ENCODE measurements at places on chromosomes 4 and X. TPM values are rescaled to one million over a fixed set of nuclear protein-coding genes. Genes with fewer than 3 reads are reported as not detected.

Gene DCAF4L1
- 0.22 TPM for total RNA-seq

Gene ITM2A
- 84.6 TPM for total RNA-seq

Gene CXorf49
- total RNA-seq, result not detected

Gene HSFX1
- total RNA-seq, result 0.86 TPM

Gene PLA2G12A
- 16.4 TPM for total RNA-seq

Gene NWD2
- not detected for total RNA-seq

Gene SRPX2
- not detected for total RNA-seq

Gene POU4F2
- total RNA-seq, result not detected

Gene ASB9
- 0.83 TPM for total RNA-seq

Gene SMARCAD1
- 27.7 TPM for total RNA-seq

Gene PIM2
- total RNA-seq, result 63.1 TPM

Gene NUDT11
- total RNA-seq, result 0.83 TPM

Gene NAT8L
- not detected for total RNA-seq

Gene FGF5
- not detected for total RNA-seq

Gene UGT2B28
- not detected for total RNA-seq

Gene CLRN2
- total RNA-seq, result not detected

Measured in activated naive CD8-positive, alpha-beta T cell treated with anti-CD3 and anti-CD28 coated beads, Interleukin-2, amount 10 ng/mL, durations not matched to agents 7 days and 5 days (primary cell).